ENCODE measurements at places on chromosomes 2 and 18.
A peak's percentile ranks its signal among the peaks of the same experiment; 100 is the strongest.

DNA sequence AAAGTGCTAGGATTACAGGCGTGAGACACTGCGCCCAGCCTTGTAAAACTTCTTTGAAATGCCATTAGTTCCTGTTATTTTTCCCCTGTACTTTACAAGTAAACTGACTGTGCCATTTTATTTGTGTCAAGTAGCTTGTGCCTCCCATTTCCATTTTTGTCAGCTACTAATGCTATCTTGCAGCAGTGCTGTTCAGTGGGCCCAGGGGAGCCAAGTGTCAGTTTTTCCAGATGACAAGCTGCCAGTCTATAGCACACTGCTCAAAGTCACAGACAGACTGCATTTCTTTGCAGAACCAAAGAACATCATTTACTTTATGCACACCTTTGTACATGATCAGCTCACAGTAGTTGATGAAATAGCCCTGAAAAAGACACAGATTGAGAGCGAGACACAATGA, 901.3 kb upstream of the CDH2 start:
- DNase-seq = no peak

DNA sequence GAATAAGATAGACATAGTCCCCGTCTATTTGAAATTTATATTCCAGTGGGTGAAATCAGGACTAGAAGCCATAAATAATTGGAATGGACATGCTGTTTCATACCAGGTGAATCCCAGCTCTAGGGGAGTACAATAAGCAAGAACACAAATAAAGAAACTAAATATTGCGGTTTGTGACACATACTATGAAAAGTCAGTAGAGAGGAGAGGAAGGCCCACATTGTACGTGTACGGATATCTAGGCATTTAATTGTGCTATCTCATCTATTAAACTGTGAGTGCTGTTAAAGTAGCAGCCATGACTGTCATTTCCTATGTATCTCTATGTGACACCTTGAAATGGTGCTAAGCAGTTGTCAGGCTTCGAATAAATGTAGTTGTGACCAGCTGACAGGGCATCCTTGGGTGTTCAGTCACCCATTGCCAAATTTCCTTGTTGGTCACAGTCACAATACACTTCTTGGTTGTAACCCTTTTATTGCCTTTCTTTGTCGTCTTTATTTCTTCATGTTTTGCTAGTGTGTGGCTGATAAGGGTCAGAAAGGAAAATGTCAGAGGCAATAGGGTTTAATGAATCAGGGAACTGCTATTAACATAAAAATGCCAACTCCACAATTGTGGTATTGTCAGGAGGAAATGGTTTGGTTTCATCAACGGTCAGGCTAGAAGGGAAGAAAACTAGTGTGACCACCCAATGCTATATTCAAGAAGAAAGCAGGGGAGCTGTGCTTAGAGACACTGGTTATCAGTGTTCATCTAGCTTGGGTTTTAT, 31.5 kb downstream of the CPO start:
- no peak for DNase-seq

DNA sequence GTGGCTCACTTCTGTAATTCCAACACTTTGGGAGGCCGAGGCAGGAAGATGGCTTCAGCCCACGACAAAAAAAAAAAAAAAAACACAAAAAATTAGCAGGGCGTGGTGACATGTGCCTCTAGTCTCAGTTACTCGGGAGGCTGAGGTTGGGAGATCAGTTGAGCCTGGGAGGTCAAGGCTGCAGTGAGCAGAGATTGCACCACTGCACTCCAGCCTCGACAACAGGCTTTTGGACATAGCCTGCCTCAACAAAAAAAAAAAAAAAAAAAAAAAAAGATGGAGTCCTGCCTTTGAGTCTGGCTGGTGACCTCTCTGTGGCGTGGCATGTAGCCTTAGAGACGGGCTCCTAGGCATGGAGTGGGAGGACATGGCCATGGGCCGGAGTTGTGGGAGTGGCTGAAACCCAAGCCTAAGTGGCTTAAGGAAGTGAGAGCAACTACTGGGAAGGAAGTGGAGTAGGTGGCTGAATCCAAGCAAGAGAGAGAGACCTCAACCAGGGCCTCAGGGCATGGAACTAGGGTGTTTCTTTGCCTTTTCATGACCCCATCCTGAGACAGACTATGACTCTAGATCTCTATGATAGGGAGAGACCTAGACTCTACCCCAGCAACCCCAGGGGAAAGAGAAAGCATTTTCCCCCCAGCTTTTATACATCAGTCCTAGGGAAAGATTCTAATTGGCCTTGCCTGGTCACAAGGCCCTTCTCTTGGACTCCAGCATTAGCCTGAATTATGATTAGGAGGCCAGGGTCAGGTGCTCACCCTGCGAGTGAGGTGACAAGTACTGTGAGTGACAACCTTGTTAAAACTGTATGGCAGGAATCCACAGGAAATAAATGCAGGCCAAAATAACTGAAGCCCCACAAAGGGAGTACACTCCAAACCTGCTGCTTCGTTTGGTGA, 34.2 kb downstream of the NPAS2 start:
- peak; percentile 3 for DNase-seq

- DNase-seq = no peak
Observed at GRCh38 chr2:71502941-71503738, 49.8 kb downstream of the DYSF start.

DNA sequence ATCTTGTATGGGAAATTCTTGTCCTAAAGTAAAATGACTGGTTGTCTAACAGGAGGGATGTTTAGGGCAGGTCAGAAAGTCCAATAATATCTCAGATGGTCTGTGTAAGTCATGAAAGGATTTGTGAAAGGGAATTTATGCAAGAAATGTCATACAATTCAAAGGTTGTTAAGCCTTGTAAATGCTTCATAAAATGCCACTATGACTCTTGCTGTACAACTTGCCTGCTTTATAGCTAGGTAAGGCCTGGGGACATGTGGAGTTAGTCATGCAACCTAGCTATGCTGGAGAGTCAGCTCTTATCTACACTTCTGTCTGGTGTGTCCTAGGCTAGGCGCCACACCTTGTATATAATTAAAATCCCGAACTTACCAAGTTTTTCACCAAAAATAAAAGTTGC, 36.9 kb upstream of the VWA3B start:
- DNase-seq = no peak

DNA sequence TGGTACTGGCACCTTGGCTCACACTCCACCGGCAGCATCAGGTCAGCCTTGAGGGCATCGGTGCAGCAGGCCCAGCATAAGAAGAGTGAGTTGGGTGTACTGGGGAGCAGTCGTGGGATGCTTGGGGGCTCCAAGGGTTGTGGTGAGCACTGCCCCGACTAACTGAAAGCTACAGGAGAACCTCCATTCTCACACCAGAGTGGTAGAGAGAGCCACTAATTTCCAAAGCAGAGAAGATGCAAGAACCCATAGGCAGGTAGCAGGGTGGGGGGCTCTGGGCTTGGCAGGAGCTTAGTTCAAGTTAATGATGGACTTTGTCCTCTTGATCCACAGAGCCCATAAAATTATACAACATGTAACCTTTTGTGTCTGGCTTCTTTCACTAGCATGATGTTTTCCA, 148.0 kb upstream of the SMAD2 start:
- no peak for DNase-seq

DNA sequence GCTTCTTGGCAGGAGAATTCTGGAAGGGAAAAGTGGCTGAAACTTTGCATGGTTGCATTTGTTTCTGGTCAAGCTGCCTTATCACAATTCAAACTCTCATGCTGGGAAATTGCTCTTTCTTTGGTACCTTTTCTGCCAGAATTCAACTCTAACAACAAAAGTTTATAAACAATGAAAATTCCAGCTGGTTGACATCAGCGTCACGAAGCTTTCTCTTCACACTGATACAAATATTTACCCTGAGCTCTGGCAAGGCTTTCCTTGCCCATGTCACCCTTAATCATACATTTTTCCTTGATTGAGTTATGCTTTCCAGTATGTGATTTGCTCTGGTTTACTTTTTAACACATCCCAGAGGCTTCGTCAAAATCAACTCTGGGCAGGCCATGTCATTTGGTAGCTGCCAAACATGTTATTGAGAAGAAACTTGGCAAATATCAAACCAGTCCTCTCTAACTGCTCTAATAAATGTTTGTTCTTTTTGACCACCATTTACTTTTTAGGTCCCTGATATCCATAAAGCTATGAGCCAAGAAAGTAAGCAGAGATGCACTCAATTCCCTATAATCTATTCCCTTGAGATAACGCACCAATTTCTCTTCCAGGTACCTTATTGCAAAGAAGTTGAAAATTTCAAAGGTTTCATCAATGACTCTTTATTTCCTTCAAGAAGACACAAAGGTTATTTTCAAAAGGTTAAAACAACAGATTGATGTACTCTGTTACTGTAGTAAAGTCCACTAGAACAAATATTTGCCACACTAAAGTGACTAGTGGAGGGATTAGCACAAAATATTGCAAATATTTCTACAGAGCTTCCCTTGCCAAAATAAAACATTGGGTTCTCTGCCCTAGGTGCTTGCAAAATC, 1241.1 kb upstream of the ZEB2 start:
- no peak for DNase-seq

DNA sequence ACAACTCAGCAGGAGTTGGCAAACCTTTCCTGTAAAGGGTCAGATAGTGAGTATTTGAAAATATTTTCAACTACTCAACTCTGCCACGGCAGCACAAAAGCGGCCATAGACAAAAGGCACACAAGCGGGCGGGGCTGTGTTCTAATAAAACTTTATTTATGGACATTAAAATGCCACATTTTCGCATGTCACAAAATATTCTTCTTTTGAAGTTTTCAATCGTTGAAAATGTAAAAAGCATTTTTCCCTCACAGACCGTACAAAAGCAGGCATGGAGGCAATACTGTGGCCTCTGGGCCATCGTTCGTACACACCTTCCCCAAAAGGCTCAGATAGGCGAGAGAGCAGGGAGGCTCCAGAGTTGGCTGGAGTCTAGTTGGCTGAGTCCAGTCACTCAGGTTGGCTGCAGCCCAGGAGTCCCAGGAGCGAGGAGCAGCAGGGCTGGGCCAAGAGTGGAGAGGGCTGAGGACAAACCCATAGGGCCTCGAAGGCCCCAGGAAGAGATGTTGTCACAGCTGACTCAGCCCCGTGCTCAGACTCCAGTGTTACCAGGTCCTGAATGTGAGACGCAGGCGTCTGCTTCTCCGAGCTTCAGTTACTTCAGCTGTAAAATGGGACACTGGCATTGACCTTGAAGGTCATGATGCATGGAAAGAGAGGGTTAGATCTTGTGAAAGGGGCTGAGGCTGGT, 42.5 kb downstream of the SDC1 start:
- DNase-seq = no peak

DNA sequence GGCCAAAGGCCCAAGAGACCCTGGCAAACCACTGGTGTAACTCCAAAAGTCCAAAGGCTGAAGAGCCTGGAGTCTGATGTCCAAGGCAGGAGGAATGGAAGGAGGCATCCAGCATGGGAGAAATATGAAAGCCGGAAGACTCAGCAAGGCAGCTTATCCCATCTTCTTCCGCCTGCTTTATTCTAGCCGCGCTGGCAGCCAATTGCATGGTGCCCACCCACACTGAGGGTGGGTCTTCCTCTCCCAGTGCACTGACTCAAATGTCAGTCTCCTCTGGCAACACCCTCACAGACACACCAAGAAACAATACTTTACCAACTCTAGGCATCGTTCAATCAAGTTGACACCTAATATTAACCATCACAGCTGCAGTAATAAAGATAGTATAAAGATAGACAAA, 34.1 kb downstream of the MAPK4 start:
- no peak for DNase-seq

- no peak for DNase-seq
Observed at GRCh38 chr2:176984987-176985386, 227.6 kb upstream of the HNRNPA3 start.

DNA sequence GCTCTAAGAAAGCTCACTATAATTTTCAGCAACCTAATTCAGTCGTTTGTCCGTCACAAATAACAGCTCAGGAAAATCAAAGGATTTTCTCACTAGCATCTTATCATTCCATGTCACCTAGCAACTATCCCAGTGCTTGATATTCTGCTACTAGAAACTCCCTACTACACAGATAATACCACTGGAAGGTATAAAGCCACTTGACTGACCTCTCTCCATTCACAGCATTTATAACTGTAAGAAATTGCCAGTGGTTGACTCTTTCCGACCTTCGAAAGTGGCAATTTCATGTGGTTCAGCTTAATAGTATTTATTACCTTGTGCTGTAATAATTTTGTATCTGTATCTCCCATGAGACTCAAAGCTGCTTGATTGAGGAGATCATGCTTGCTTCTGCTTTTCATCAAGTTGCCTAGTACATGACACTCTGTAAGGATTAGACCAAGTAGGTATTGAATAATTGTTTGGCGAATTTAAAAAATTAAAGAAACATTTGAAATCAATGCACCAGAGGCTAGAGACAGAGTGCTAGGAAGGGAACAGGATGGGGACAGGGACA, 79.6 kb upstream of the TACR1 start:
- DNase-seq = no peak

DNA sequence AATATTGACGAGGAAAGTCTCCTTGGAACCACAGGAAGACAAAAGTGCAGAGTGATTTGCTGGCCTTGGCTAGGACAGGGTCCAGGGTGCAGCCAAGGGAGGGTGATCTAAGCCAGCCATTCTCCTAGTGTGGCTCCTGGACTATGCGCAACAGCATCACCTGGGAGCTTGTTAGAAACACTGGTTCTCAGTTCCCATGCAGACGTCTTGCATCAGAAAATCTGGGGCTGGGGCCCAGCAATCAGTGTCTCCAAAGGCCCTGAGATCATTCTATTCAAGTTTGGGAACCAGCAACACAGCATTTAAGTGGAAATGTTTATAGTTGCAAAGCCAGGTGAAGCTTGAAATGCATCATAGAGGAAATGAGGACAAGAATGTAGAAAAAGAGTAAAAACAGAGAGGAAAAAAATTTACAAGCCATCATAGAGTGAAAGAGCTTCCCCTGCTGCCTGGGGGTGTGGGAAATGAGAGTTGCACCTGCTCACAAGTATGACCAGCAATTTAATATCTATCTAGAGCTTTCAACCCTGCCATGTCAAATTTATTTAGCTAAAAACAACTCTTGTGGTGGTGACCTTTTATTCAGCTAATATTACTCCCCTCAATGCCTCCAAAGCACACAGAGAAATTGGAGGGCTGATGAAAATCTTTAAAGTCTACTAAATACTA, 54.4 kb upstream of the SEC11C start:
- no peak for DNase-seq

GRCh38 chr2:10400568-10400977, 47.6 kb downstream of the ODC1 start:
- DNase-seq = peak; percentile 21

- no peak for DNase-seq
Observed at GRCh38 chr2:219681694-219682300, 54.4 kb downstream of the SLC4A3 start.

DNA sequence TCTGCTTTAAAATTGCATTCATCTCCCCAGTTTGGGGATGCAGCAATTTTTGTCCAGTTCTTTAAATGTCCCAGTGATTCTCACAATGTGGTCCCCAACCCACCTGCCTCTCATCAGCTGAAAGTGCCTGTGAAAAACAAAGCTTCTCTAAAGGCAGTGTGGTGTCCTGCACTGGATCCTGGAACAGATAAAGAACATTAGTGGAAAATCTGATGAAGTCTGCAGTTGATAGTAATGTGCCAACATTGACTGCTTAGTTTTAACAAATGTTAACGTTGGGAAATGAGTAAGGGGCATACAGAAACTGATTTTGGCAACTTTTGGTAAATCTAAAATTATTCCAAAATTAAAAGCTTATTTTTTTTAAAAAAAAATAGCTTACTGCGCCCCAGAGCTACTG, 9.3 kb downstream of the FZD5 start:
- no peak for DNase-seq
